Right renal cortex interstitium (tissue), 3 donors: ENCODE measurements at places on chromosomes 4 and X. TPM values are rescaled to one million over a fixed set of nuclear protein-coding genes. Genes with fewer than 3 reads are reported as not detected.

- DNase-seq = peak; percentile 36
Measured at GRCh38 chr4:158020734-158021346, 152.0 kb downstream of the GASK1B start.

GRCh38 chr4:86181585-86181984 lies 178.3 kb downstream of the MAPK10 start:
- DNase-seq = no peak

S100G gene
- polyA plus RNA-seq = not detected

GRCh38 chr4:14096396-14096965 lies 469.0 kb upstream of the BOD1L1 start:
- no peak for DNase-seq

- DNase-seq = no peak
Measured at GRCh38 chr4:184147858-184148737, 69.6 kb downstream of the ENPP6 start.

CLCN4 gene
- 4.5 TPM for polyA plus RNA-seq

DNA sequence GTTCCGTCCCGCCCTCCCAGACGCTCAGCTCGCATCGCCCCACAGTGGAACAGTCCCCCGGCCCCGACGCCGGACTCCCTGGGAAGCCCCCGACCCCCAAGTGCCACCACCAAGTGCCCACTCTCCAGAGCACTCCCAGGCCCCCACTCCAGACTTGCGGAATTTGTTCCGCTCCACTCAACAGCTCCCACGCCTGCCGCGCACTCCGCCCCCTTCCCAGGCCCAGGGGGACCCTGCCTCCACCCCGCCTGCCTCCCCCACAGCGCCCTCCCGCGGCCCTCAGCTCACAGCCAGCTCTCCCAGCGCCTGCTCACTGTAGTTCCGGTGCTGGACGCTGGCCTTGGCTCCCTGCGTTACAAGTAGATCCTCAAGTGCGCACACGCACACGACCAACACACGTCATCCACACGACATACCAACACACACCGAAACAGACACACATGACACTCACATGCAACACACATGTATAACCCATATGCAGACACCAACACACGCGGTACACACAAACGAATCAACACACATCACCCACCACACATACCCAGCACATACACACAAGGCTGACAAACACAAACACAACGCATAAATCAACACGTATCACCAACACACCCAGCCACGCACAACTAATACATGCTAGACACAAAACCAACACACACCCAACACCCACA lies 8.0 kb downstream of the MSX1 start:
- no peak for DNase-seq
